ENCODE measurements at places on chromosomes 4 and X.

GRCh38 chr4:52358366-52358765, 300.7 kb downstream of the USP46 start:
- DNase-seq, result no peak

- no peak for DNase-seq
Observed at GRCh38 chr4:41510179-41510578, 27.8 kb upstream of the LIMCH1 start.

GRCh38 chrX:13463608-13464007, 105.8 kb upstream of the EGFL6 start:
- no peak for DNase-seq

DNA sequence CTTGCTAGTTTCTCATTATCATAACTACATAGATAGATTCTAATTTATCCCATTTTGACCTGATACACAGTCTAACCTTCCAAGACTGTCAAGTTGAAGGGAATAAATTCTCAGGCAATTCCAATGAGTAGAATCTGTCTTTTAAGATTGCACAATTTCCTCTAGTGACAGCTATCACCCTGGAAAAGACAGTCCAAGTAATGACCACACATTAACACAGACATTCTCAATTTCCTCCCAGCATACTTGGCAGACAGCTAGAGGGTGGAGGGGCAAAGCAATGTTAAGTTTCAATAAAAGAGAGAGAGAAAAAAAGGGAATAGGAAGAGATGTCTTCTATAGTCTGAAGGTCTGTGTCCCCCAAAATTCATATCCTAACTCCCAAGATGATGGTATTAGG, 234.7 kb downstream of the LDB2 start:
- no peak for DNase-seq
